ENCODE measurements at places on chromosomes 11 and 22.

GRCh38 chr22:16783930-16784354 is 41.3 kb downstream of the XKR3 start:
- peak; percentile 27 for DNase-seq

DNA sequence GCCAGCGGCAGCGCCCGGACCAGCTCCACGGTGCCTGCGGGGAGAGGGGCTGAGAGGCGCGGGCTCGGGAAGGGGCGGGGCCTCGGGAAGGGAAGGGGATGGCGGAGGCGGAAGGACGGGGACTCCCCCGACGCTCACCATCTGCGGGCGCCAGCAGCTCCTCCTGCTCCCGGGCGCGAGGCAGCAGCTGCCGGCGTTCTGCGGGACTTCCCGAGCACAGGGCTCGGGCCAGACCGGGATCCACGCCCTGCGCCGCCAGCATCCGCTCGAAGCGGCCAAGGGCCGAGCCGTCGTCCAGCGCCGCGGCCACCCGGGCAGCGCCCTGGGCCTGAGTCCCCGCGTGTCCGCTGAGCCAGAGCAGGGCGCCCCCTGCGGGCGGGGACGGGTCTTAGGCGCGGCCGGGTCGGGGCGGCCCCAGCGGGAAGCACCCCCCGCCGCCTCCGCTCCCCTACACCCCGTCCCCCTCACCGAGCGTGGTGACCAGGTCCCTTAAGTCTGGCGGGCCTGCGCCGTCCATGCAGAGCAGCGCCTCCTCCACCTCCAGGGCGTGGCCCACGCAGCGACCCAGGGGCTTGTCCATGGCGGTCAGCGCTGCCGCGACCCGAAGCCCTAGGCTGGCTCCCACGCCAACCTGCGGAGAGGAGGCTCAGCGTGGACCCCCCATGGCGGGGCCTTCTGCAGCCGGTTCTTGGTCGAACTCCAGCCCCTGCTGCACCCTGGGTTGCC is 873 bp upstream of the SCO2 start:
- DNase-seq: peak; percentile 87

GRCh38 chr22:36079041-36079440 is 50.4 kb upstream of the RBFOX2 start:
- no peak for DNase-seq

- DNase-seq: peak; percentile 32
Measured at GRCh38 chr11:75223954-75224643, 16.5 kb upstream of the TPBGL start.

DNA sequence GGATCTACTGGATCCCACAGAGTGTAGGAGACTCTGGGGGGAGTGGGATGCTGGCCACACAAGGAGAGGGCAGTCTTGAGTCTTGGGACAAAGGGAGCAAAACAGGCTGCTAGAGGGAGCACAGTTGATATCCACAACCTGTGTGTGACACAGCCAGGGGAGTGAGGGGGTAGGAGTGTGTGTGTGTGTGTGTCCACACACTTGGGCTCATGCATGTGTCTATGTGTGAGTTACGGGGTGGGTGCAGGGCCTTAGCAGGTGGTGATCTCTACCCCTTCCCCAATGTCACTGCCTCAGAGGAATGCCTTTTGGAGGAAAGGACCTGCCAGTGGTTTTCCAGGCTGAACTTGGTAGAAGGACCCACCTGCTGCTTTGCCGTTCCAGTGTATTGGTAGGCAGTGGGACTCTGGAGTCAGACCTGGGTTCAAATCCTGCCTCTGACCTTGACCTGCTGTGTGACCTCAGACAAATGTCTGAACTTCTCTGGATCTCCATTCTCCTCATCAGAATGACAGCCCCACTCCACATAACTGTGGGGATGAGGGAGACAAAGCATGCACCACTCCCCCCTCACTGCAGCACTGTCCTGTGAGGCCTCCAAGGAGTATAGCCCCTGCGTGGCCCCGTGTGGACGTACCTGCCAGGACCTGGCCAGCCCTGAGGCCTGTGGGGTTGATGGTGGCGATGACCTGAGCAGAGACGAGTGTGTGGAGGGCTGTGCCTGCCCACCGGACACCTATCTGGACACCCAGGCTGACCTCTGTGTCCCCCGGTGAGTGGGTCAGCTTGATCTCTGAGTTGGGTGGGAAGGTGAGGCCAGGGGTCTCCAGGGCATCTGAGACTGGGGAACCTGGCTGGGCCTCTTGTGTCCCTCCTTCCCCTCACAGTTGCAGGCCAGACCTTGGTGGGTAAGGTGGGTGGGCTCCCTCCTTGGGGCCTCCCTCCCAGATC is 27.4 kb downstream of the OTOG start:
- DNase-seq: no peak

GRCh38 chr11:75239531-75240290 is 863 bp upstream of the TPBGL start:
- no peak for DNase-seq

DNA sequence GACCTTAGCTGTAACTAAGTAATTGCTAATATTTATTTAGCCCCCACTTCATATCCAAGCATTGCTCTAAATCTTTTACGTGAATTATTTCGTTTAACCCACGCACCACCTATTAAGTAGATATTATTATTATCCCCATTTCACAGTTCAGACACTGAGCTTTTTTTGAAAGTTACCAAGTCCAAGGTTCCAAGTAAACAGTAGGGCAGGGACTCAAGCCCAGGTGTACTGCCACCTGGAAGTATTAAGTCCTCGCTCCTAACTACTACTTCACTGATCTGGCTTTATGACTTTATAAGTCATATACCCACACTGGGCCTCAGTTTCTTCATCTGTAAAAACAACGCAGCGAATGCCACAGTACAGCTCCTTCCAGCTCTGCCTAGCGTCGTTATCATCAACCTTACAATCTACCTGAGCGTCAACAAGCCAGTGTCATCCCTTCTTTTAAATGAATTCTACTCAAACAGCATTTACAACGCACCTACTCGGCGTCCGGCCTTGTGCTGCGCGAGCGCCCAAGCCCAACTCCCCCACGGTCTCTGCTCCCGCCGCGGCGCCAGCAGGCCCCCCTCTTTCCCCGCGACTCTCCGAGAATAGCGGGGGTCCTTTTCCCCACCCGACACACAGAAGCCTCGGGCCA is 624 bp downstream of the TMEM41B start:
- peak; percentile 43 for DNase-seq

Data from urothelium cell line (cell line).